ENCODE measurements at places on chromosomes 12 and 14.

- peak; percentile 21 for DNase-seq
These were observed 898.4 kb downstream of the SLC16A7 start for GRCh38 chr12:60494244-60494643.

DNA sequence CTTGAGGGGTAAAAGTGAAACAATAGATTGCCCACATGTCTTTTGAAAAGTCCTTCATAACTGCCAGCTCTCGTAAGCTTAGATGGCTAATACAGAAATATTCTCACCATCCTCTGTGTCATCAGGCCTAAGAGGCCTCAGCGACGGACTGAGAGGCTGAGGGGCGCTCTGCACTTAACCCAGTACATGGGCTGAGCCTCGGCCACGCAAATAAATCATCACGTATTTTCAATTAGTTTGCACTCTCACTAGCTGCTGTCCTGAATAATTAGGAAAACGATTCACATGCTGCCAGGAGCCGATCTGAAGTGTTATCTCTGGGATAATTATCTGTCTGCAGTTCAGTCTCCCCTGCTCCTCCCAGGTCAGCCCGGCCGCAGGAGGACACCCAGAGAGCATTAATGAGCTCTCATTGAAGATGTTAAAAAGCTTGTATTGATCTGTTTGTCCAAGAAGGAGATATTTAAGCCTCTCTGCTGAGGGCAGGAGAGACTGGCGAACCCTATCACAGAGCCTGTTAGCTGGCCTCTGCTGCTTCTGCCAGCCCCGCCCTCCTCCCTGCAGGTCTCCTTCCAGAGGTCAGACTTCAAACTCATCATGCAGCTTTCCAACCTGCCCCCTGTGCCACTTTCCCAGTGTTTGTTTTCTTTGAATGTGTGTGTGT is 1051.3 kb downstream of the VRK1 start:
- no peak for DNase-seq

- DNase-seq = no peak
These were observed 389 bp downstream of the OR4K13 start for GRCh38 chr14:20035449-20035848.

DNA sequence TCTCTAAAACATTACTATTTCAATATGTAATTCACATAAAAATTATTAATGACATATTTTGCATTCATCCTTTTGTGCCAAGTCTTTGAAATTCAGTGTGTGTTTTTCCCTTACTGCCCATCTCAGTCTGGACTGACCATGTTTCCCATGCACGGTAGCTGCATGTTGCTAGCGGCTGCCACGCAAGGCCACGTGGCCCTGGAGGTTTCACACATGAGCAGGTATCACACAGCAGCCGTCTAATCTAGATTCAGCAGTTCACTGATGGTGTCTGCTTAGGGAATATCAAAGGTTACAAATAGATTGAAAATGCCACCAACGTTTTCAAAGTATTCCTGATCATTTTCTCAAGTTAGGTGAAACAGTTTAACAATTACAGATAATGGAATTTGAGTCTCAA is 234.8 kb upstream of the FKBP4 start:
- no peak for DNase-seq

DNA sequence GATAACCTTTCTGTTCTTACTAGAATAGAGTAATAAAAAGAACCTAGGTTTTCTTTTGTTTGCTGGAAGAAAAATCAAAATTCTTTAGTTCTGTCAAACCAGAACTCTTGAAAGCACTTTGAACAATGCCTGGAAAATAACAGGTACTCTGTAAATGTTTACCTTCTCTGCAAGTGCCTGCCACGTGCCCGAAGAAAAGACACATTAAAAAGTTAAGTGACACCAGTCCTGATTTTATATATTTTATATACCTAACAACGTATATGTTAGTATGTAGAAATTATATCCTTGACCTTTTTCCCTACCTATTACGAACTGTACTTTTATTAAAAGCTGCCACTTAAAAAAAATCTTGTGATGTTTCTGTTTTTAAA is 976 bp downstream of the THAP2 start:
- peak; percentile 18 for DNase-seq
